Suprapubic skin (tissue), 4 donors: ENCODE measurements at places on chromosomes 5 and 9.

GRCh38 chr9:114107286-114108001, 8.4 kb upstream of the KIF12 start:
- DNase-seq, result no peak

GRCh38 chr9:135098400-135099105, 11.1 kb downstream of the OLFM1 start:
- no peak for DNase-seq

DNA sequence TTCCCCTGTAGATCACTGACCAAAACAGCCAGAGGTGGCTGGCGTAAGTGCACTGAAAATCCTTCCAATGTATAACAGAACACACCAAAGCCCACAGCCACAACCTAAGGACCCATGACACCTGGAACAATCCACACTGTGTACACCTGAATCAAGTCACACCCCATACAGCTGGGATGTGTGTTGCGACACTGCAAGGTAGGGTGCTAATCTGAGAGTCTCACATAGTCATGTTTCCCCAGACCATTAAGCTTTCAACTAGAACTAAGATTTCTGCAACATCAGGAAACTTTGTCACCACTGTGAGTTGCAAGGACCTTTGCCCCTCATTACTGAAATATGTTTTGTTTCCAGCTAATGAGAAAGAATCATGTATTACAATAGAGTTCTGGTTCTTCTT, 59.4 kb downstream of the MED27 start:
- no peak for DNase-seq

- no peak for DNase-seq
Observed at GRCh38 chr5:150519978-150520377, 12.0 kb downstream of the NDST1 start.

DNA sequence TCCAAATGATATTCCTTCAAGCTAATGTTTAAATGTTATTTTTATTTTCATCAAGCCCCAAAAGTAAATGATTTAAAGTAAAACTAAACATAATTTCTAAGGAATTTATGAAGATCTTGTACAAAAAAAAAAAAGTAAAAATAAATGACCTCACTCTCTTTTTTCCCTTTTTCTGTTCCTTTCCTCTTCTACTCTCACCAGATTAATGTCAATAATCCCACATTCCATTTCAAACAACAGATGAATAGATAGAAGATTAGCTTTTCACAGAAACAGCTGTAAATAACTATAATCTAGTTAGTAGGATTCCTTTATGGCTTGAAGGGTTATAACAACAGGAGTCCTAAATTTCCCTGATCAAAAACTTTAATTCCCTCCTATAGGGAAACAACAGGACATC, 88.1 kb downstream of the EFNA5 start:
- DNase-seq, result no peak

DNA sequence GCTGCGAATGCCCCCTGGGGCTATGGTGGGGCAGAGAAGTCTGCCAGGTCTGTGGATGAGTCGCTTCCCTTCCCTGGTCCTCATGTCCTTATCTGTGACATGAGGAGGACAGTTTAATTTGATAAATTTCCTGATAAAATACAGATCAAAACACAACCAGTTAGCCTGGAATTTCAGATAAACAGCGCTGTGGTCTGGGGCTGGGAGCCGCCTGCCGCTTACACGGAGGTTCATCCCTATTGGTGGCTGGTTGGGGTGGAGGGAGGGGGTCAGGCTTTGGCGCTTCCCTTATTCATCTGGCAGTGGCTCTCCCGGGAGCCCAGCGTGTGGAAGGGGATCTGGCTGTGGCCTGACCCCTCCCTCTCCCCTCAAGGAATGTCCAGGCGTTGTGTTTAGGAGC, 17.9 kb downstream of the CRB2 start:
- no peak for DNase-seq

- no peak for DNase-seq
Observed at GRCh38 chr5:117621921-117622320, 1047.3 kb upstream of the SEMA6A start.

- DNase-seq, result no peak
Observed at GRCh38 chr5:128596071-128596470, 58.0 kb upstream of the FBN2 start.

- DNase-seq, result no peak
Observed at GRCh38 chr5:153372425-153373129, 117.9 kb upstream of the GRIA1 start.

DNA sequence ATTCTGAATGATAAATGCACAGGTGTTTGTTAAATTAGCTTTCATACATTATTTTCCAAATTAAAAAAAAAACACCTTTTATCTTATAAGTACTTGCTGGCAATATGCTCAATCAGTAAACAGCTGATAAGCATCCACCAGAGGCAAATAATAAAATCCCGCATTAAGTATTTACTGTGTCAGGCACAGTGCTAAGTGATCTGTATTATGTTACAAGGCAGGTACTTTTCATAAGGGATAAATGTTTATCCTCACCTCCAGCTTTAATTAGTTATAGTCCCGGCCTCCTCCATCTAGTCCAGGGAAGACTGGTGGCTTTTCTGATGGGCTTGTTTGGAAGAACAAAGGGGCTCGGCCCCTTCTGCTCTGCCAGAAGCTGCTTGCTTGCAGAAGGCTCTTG, 40.1 kb downstream of the PFDN1 start:
- DNase-seq, result no peak

- DNase-seq, result no peak
Observed at GRCh38 chr9:108022246-108022935, 532.8 kb upstream of the KLF4 start.

DNA sequence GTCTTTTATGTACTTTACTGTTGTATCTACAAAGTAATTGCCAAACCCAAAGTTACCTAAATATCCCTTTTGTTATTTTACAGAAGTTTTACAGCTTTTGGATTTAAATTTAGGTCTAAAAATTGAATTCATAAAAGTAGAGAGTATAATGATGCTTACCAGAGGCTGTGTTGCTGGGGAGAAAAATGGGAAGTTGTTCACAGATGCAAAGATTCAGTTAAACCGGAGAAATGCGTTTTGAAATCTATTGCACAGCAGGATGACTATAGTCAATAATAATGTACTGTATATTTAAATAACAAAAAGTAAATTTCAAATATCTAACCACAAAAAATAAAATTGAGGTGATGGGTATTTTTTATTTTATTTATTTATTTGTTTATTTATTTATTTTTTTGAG, 2.6 kb upstream of the ANKRD18A start:
- no peak for DNase-seq
